ENCODE measurements at places on chromosomes 7 and 10.

- DNase-seq = no peak
These were observed 90.7 kb downstream of the CABCOCO1 start for GRCh38 chr10:61753453-61753852.

DNA sequence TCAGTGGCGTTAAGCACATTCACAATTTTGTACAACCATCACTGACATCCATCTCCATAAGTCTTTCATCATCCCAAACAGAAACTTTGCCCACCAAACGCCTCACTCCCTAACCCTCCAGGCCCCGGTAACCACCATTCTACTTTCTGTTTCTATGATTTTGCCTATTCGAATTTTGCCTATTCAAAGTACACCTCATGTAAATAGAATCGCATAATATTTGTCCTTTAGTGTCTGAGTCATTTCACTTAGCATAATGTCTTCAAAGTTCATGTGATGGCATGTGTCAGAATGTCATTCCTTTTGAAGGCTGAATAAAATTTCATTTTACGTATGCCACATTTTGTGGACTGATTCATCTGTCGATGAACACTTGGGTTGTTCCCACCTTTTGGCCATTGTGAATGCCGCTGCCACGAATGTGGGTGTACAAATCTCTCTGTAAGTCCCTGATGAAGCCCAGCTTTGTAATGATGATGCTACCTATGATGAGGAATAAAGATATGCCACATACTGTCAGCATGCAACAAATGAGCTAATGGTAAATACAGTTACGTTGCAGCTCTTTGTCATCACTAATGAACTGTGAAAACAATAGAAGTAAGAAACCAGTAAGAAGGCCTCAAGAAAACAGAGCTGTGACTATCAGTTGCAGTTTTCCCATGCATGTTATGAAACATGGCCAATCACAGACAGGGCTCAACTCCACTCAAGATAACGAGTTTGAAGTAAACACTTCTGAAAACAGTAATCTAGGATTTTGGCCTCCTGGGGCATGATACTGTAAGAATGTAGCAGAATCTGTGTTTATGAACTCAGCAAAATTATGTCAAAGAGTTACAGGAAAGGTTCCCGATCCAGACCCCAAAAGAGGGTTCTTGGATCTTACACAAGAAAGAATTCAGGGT lies 120.0 kb downstream of the ADAM12 start:
- DNase-seq = no peak

DNA sequence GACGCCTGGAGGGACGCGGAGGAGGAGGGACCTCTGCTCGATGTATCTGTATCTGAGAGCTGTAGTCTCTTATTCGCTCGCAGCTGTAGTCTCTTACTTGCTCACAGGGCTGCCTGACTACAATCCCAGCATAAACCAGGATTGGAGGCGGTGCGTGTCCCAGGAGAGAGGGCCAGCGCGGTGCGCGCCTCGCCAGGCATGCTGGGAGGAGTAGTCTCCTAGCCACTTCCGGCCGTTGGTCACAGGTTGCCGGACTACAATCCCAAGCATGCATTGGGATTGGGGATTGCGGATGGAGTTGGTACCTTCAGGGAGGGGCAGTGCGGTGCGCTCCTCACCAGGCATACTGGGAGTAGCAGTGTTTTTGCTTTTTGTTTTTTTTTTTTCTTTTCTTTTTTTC lies 421.7 kb upstream of the NUPR2 start:
- no peak for DNase-seq

GRCh38 chr7:120053390-120053961 lies 219.5 kb upstream of the KCND2 start:
- DNase-seq = no peak

DNA sequence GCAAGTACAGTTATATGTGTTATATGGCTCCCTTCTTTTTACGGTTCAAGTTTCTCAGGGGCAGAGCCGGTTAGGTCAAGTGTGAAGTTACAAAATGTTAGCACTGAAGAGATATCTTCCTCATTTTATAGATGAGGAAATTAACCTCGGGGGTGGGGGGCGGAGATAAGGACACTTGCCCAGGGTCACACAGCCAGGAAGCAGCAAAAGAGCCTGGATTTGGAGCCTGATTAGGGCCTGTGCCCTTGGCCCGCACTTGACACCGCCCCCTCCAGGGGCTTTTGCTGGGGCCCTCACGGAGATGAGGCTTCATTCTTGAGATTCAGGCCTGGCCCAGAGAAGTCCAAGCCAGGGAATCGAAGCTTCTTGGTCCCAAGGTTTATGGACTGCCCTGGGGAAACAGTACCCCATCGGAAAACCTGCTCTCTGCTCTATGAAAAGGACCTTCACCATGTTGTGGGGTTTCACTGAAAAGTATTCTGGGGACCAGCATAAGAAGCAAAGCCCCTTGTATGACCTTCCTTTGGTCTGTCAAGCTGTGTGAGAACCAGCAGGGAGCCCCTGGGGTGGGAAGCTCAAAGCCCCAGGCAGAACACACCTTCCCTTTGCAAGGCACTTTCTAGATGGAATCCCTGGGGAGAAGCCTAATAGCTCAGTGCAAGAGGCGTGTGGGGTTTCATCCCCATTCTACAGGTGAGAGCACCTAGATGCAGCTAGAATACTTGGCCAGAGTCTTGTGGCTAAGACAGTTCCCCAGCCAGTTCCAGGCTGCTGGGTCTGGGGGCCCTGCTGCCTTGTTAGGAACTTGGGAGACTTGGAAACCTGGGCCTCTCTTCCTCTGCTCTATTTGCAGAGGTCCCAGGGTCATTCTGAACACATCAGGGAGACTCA lies 21.9 kb downstream of the UNC5B start:
- DNase-seq = no peak

GRCh38 chr7:30028749-30029635 lies 780 bp downstream of the PLEKHA8 start:
- DNase-seq = no peak

GRCh38 chr10:85513436-85513835 lies 853.2 kb downstream of the GRID1 start:
- no peak for DNase-seq

DNA sequence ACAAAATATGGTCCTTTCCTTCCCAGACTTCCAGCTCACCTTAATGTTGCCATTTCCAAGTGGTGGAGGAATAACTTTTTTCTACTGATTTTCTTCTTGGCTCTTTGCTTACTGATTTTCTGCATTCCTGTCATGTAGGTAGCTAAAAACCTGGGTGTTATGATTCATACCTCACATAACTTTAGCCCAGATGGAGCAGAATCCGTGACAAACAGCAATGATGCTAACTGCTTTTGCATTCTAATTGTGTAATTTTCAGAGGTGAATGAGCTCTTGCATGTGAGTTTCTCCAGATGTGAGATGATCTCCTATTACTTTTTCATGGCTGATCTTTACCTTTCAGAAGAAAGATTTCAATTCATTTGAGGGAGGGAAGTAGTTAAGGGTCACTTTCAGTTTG lies 43.4 kb downstream of the WDR11 start:
- DNase-seq = no peak

DNA sequence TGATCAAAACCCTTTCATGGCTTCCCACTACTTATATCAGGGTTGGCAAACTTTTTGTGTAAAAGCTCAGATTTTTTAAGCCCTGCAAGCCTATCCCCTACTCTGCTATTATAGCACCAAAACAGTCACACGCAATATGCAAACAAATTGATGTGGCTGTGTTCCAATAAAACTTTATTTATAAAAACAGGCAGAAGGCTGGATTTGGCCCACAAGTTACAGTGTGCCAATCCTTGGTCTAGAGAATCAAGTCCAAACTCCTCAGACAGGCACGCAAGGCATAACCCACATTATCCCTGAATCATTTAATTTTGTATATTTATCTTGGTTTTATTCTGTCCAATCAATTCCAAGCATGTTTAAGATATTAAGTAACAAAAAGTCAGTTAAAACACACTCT lies 71.9 kb downstream of the SGMS1 start:
- DNase-seq = no peak

- DNase-seq = no peak
These were observed 15.5 kb downstream of the TLX1 start for GRCh38 chr10:101146392-101147251.

GRCh38 chr10:4373098-4373497 lies 452.9 kb upstream of the AKR1E2 start:
- no peak for DNase-seq

DNA sequence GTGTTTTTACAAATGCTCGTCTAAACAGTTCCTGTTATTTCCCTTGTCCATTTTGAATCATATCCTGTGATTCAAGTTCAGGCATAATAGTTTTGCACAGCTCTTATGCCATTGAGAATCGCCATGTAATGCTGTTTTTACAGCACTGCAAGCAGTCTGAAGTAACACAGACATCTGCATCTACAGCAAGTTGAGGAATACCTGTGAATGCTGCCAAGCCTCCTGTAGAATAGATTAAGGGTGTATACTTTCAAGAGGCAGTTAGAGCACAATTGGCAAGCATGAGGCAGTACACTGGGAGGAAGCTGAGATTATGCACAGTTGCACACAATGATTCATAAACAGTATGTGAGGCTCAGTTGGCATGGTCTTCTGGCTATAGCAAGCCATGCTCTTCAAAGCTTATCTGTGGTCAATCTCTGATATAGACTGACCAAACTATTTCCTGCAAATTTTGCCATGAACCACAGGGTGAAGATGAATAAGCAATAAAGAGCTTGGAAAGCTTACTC lies 121.9 kb upstream of the AKR1E2 start:
- no peak for DNase-seq

DNA sequence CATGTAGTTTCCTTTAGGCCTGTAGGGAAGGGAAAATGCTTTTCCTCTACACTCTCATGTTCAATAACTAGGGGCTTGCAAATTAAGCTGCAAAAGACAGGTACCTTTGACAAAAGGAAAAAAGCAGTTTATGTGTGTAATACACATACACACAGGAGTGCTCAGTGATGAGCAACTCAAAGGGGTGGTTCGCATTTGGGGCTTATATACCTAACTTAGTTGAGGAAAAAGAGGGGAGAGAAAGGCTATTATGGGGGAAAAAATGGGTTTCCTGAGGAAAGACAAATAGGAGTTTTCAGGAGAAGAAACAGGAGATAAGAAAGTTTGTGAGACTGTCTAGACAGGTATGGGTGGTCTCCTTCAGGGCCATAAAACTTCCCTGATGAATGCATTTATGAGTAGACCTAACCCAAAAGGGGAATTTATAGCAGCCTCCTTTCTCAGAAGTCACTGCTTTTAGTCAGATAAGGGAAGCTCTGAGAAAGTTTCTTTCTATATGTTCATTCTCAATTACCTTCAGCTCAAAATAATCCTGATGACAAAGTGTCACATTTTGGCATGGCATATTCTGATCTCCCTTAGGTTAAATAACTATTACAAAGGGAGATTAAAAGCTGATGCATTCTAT lies 55.2 kb upstream of the EZH2 start:
- DNase-seq = no peak
